ENCODE measurements at places on chromosomes 13 and 19.

GRCh38 chr19:7983286-7983950 is 22.0 kb downstream of the ELAVL1 start:
- DNase-seq = no peak

DNA sequence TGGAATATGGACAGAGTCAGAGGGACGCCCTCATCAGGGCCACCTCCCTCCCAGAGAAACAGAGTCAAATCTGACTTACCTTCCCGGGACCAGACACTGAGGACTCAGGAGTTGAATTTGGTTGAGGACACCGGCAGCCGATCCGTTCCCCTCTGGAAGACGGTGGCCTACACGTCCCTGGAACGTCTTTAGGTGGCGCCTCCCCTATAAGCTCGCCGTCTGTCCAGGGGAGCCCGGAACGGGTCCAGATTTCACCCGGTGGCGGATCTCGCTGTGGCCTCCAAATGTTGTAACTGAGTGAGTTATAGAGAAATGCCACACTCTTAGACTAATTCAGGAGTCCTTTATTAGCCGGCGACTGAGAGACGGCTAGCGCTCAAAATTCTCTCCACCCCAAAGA is 9.0 kb downstream of the TNFSF14 start:
- no peak for DNase-seq

DNA sequence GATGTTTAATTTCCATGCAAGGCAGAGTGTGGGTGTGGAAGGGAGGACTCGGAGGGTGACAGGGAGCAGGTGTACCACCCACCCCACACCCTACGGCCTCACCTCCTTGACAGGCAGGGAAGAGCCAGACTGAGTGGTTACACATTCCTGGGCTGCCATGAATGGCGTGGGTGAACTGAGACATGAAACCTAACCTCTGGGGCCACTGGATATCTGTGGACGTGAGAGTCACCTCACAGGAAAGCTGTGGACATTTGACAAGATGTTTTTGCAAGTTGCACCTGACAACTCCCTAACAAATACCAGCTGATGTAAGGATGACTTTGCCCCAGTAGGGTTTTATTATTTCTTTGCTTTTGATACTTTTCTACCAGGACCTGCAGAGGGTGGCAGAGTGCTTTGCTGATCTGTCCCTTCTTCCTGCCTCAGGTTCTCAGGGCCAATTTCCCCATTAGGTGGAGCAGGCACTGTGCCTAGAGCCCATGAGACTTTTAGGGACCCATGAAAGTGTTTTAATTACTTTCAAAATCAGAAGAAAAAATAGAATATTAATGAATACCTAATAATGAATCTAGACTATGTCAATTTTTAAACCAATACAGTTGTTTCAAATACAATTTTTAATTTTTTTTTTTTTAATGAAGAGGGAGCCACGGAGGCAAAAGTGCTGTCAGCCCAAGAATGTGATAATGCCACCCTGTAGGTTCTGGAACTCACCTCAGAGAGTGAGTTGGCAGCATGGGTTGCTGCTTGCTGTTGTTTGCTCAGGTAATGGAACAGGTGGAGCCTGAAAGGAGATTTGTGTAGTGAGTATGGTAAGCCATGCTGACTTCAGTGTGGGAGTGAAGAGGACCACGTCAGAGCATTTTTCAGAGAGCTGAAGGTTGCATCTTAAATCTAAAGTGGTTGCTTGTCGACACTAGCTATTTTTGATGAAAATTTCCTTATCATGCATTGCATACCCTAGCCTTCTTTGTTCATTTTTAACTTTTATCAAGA is 58.0 kb upstream of the CYSLTR2 start:
- peak; percentile 21 for DNase-seq

- DNase-seq = no peak
Observed at GRCh38 chr13:63351533-63351932, 1935.9 kb upstream of the PCDH20 start.

GRCh38 chr13:21075379-21076249 is 14.2 kb upstream of the LATS2 start:
- no peak for DNase-seq

DNA sequence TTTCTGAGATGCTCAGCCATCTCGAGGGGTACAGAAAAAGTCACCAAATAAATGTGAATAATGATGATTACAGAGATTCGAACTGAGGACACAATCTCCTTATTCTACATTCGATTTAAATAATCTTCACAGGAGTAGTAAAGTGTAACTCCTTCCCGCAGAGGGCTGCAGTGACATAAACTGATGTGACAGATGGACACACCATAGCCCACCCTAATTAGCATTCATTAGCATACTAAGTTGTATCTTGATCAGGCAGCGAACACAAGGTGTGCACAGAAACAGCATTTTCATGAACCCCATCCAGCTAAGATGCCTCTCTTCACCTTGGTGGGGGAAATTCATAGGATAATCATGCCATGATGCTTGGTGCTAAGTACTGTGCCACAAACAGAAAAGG is 83.0 kb downstream of the TNFSF11 start:
- no peak for DNase-seq

GRCh38 chr13:37364007-37364406 is 234.6 kb downstream of the POSTN start:
- DNase-seq = no peak

GRCh38 chr13:40986101-40986856 is 32.8 kb downstream of the ELF1 start:
- DNase-seq = no peak

DNA sequence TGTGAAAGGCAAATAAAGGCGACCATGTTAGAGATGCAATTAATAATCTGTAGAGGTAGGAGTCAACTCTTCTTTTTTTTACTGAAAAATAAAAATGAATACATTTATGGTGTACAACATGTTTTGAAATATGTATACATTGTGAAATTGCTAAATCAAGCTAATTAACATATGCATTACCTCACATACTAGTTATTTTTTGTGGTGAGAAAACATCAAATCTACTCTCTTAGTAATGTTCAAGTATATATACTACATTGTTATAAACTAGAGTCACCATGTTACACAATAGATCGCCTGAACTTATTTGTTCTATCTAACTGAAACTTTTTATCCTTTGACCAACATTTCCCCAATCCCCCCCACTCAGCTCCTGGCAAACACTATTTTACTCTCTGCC is 143.2 kb downstream of the POU4F1 start:
- no peak for DNase-seq

- DNase-seq = no peak
Observed at GRCh38 chr19:50890422-50891252, 17.4 kb downstream of the KLK2 start.

GRCh38 chr13:99653526-99653925 is 152.3 kb downstream of the TM9SF2 start:
- no peak for DNase-seq

DNA sequence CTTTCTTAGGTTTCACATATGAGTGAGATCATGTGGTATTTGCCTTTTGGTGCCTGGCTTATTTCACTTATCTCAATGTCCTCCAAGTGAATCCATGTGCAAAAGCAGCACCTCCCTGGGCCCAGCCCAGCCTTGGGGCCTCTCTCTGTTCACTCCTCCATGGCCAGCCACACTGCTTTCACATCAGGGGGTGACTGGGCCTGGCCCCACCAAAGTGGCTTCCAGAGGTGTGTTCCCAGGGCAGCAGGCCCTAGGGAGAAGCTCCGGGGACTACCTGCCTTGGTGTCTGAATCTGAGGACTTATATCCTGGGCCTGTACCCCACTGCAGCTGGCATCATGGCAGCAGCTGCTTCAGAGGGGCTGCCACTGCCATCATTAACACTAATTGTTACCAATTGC is 829.9 kb upstream of the SLITRK5 start:
- DNase-seq = no peak

DNA sequence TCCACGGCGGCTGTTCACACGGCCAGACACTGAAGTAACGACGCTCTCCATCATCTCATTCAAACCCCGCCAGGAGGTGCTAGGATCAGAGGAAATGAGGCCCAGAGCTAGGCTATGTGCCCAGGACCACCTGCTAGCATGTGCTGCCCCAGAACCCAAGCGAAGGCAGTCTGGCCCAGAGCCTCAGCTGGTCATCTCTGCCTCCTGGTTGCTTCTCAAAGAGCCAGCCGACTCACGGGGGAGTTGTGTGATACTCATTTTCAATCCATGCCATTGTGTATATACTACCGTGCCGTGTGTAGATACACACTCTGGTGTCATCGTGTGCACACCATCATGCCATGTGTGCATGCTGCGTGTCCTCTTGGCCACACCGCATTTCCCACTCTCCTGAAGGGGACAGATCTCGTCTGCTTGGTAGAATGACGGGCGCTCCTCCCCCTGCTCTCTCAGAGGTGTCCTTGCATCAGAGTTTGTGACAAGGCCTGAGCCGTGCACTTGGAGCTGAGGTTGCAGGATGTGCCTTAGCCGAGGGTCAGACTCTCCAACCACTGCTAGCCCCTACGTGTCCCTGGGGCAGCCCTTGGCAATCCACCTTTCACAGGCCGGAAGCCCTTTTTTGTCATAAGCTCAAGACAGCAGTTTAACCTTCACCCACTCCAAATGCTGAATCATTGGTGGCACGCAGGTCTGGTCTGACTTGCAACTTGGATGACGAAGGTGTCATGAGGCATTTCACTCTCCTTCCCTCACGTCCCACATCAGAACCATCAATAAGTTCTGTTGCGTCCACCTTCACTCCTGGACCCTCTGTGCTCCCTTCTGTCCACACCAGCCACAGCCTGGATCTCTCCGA is 130.4 kb downstream of the CRYL1 start:
- no peak for DNase-seq

DNA sequence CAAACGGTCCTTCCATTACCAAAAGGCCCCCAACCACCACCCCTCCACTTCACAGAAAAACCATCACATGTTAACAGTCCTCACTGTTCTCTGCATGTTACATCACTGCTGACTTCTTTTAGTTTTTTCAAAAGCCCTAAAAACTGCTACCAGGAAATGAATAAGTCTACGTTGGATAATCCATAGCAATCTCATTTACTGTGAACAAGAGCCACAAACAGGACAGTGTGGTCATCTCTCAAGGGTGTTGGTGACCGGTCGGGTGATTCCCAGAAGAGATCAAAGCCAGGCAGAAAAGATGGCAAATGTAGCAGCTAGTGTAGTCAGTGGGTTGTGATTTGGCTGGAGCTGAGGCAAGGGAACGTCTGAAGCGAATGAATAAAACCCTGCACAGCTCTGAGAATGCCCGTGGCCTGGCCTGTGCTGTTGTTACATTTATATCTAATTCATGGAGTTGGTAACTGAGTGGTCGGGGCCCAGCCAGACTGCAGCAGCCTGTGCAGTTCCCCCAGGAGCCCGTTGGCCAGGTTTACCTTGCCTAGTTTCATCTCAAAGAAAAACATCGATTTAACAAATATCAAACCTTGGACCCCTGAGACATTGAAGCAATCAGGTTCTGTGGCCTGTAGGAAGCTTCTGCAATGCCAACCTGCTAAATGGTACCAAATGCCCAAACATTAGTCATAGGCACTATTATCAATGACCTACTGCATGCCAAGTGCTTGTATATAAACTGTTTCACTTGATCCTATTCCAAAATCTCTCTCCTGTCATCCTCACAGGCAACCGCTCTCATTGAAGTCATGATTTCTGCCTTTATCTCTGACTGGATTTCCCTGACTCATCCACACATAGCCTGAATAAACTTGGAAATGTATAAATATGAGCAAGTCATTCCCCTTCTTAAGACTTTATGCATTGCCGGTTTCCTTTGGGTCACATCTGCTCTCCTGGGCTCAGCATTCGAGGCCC is 153.8 kb upstream of the SERP2 start:
- no peak for DNase-seq

DNA sequence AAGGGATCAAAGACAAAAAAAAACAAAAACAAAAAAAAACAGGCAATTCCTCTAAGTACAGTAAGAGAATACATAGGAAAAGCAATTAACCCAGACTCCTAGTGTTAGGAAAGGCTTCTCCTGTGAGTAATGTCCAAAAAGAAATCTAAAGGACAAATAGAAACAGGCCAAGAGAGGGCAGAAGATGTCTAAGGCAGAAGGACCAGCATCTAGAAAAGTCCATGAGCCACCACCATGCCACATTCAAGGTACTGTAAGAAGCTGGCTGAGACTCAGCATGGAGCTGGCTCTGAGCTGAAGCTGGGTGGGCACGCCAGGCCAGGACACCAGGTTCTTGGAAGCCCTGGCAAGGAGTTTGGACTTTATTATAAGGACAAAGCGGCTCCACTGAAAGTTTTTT is 118.1 kb upstream of the FRY start:
- DNase-seq = no peak

- no peak for DNase-seq
Observed at GRCh38 chr19:30011051-30011578, 69.1 kb downstream of the URI1 start.

GRCh38 chr13:56924401-56924800 is 216.3 kb upstream of the PRR20A start:
- no peak for DNase-seq

- DNase-seq = peak; percentile 29
Observed at GRCh38 chr19:56566904-56567273, 379 bp upstream of the ZNF470 start.

GRCh38 chr13:84191139-84191538 is 308.9 kb upstream of the SLITRK1 start:
- no peak for DNase-seq

DNA sequence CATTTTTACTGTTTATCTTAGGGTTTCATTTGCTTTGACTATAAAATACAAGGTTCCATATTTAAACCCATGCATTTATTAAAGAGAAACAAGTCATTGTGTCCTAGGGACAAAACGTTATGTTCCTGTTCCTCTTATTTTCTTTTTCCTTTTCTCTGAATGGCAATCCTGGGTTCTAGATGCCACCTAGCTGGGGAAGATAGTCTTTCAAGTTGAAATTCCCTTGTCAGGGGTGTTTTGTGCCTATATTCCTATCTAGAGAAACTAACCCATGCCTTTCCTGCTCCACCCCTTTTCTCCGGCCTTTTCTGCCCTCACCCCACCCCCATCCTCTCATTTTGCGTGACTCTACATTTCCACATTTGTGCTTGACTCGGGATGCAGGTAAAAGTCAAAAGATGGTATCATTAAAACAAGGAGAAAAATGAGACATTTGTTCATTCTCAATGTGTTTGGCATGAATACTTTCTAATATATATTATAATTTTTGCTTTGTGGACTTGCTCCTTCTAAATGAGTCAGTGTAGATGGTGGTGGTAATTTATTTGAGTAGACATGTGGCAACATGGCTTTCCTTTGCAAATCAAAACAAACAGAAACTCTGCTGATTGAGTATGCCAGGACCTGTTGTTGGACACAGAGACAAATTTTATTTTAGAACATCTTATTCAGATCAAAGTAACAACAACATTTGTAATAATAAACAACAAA is 26.8 kb upstream of the STARD13 start:
- no peak for DNase-seq

DNA sequence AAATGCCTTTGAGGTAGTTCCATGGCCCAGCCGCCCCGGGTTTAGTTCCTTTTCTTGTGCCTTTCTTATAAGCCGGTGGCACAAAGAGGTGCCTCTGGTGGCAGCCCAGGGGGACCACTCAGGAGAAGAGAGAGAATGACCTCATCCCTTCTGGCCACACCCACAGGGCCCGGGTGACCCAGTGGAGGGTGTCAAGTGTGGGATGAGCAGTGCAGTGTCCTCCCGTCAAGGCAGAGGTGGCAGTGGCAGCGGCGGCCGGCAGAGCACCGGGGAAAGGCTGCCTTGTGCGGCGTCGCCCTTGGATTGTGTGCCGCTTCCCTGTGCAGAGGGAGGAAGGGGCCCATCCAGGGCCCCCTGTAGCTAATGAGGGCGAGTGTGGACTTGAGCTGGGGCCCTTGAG is 47.9 kb downstream of the KDM4B start:
- DNase-seq = no peak

Data from activated T-cell treated with anti-CD3 and anti-CD28 coated beads for 48 hours (primary cell).